ENCODE measurements at places on chromosomes 5 and 9. TPM values are rescaled to one million over a fixed set of nuclear protein-coding genes. Genes with fewer than 3 reads are reported as not detected.

CBY3 gene
- total RNA-seq: not detected

DNA sequence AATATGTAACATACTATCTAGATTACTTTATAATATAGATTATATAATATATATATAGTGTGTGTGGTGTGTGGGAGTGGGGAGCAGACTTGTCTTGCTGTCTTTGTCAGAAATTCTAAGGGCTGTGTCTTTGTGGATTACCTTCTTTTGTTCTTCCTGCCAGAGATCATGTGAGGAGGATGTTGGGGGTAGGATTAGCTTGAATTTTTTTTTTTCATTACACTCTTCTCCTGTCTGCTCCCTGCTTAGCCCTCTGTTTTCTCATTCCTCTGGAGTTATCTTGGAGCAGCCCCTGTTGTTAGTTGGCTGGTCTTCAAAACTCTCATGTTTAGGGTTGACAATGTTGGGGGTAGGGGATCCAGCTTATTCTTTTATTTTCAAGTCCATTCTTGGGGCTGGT, 21.0 kb upstream of the C9orf40 start:
- no peak for DNase-seq

GRCh38 chr5:84292000-84292642, 92.6 kb downstream of the EDIL3 start:
- no peak for DNase-seq

DNA sequence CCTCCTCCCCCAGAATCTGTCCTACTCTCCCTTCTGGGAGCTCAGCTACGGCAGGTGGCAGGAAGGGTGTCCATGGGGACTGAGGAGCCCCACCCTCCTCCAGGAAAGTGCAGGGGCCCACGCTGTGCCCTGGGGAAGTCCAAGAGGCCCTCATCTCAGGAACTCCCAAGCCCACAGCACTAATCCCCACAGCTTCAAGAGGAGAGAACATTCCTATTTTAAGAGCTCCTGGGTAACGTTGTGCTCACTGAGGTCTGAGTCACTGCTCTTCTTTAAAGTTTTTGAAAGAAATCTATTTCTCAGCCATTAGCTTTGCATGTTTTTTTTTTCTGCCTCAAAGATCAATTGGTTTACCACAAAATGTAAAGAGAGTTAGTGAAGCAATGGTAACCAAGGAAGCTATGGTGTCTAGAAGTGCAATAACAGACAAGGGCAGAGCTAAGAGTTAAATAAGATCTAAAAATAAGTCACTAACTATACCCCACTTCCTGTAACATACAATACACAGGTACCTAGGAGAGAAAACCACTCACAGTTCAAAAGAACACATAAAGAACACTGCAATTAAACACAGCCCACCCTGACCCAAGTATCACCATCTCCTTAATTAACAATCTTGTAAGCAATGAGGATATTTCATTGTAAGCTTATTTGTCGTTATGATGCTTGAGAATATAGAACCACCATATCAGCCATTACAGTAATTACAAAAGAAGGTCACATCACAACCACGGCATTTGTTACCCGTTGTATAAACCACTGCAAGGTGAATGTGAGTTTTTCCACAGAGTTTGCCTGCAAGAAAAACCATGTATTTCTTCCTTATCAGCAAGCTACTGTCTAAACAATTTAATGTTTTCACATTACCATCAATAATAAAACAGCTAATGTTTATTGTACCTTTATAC, 382.3 kb upstream of the SLC30A5 start:
- DNase-seq: no peak

DNA sequence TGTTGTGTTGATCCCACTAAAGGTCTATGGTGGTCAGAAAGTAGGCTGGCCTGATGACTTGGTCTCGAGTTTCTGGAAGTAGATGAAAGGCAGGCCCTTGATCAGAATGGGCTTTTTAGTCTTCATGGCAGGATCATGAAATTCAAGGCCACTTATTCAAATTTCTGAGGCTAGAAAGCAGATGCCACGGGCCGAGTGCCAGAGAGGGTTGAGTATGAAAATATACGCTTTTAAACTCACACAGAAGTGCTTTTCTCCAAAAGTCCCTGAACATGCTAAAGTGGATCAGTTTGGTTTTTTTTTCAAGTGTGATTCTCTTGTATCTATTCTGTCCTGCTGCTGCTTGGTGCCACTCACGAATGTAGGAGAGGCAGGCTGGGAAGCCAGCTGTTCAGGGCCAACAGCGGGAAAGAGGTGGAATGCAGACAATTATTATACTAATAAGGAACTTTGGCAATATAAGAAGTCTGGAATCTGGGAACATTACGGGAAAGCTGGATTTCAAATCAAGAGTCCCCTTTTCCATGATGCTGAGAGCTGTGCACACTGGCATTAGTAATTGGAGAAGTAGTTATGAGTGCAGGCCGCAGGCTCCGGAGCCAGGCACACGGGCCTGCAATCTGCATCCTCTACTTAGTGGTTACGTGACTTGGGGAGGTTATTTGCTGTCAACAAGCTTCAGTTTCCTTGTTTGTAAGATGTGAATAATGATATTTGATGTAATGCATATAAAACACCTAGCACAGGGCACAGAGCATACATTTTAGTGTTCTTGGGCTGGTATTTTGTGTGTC, 95.8 kb downstream of the LMNB1 start:
- no peak for DNase-seq

DNA sequence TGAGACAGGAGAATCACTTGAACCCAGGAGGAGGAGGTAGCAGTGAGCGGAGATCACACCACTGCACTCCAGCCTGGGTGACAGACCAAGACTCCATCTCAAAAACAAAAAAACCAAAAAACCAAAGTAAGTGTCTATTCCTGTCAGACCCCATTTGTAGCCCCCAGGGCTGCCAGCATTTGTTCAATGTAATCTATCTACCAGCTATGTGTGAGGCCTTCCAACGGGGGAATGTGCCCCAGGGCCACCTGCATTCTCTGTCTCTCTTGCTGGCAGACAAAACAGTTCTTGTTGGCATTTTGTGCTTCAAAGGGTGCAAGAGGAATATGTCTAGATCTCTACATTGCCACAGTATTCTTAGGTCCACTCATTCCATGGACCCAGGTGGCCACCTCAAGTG, 34.1 kb downstream of the CD14 start:
- no peak for DNase-seq

DNA sequence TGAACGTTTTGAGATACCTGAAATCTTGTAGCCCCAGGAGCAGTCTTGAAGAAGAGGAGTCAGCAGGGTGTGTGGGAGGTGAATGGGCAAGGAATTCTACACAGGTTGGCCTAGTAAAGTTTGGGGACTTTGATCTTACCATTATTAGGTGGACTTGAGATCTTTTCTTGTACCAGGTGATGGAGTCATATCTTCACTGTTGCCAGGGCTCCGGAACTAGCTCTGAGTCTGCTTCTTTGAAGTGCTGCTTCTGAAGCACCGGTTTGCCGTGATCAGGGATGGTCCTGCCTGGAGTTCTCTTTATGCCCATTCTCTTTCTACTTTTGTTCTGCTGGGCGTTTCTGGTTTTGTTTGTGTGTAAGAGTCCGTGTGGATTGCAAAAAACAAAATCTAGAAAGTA, 27.4 kb downstream of the RCL1 start:
- DNase-seq: no peak

GRCh38 chr5:140690376-140690932, 716 bp downstream of the HARS1 start:
- DNase-seq: no peak

GRCh38 chr5:16965581-16965980, 29.5 kb upstream of the MYO10 start:
- no peak for DNase-seq

GRCh38 chr9:105142406-105143135, 101.9 kb upstream of the SLC44A1 start:
- no peak for DNase-seq

- no peak for DNase-seq
These were observed 571.9 kb upstream of the BRINP1 start for GRCh38 chr9:119941091-119941490.

GRCh38 chr9:29966247-29966646, 2393.0 kb upstream of the C9orf72 start:
- no peak for DNase-seq

DNA sequence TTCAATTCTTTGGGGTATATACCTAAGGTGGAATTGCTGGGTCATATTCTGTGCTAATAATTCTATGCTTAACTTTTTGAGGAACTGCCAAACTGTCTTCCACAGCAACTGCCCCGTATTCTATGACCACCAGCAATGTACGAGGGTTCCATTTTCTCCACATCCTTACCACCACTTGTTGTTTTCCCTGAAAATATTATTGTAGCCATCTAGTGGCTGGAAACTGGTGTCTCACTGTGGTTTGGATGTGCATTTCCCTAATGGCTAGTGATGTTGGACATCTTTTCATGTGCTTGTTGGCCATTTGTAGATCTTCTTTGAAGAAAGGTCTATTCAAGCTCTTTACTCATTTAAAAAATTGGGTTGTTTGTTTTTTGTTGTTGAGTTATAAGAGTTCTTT, 30.7 kb downstream of the MSX2 start:
- DNase-seq: no peak

GRCh38 chr5:97914483-97914882, 731.4 kb upstream of the RIOK2 start:
- DNase-seq: no peak
